ENCODE measurements at places on chromosomes 11 and 22. TPM values are rescaled to one million over a fixed set of nuclear protein-coding genes. Genes with fewer than 3 reads are reported as not detected.

DNA sequence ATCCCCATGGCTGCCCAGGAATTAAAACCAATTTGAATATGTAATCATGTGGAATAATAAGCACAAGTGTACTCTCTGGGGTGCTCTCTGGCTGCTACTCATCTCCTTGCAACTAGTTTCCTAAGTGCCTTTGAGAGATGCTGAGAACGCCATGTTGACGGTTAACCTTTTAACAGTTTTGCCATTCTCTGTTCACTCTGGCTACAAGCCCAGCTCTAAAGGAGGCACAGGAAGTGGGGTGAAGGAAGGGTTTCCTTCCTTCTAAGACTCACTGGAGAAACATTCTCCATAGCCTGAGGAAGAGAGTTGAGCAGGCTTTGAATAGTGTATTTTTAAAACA, 122.0 kb upstream of the ZC3H12C start:
- peaks cover 14% of the 10 kb centered on the region for H3K4me1 ChIP-seq
- H3K4me3 ChIP-seq = no peak overlapping the region
- H3K36me3 ChIP-seq = no peaks in the 10 kb centered on the region
- peak overlapping the region; percentile 40 for H3K27ac ChIP-seq

GRCh38 chr11:1221848-1222311, 986 bp upstream of the MUC5B start:
- H3K27me3 ChIP-seq = peaks cover 3% of the 10 kb centered on the region
- H3K4me3 ChIP-seq = no peak overlapping the region
- DNase-seq = peak; percentile 2

The USP2 gene
- total RNA-seq = 0.58 TPM

The PLA2G6 gene
- 57.3 TPM for total RNA-seq

- DNase-seq = no peak
- peak overlapping the region; percentile 90 for H3K27ac ChIP-seq
- H3K27me3 ChIP-seq = no peaks in the 10 kb centered on the region
- no peaks in the 10 kb centered on the region for H3K36me3 ChIP-seq
- H3K4me1 ChIP-seq = peaks cover 34% of the 10 kb centered on the region
- peak overlapping the region; percentile 83 for H3K4me3 ChIP-seq
These were observed 590 bp downstream of the COMMD9 start for GRCh38 chr11:36288442-36289225.

The MS4A12 gene
- not detected for total RNA-seq

- peaks cover 2% of the 10 kb centered on the region for H3K36me3 ChIP-seq
- no peak for DNase-seq
- no peak overlapping the region for H3K4me3 ChIP-seq
- H3K4me1 ChIP-seq = peaks cover 33% of the 10 kb centered on the region
These were observed 8.8 kb downstream of the PPM1F start for GRCh38 chr22:21943571-21944448.

The CDC45 gene
- total RNA-seq = 103 TPM

- no peak within 1 kb of the TSS for H3K4me3 ChIP-seq
- H3K4me1 ChIP-seq = no peaks in the 10 kb centered on the region
- peaks cover 4% of the 10 kb centered on the region for H3K27me3 ChIP-seq
- H3K27ac ChIP-seq = no peak within 1 kb of the TSS
These were observed at the start of gene LDHAL6A for GRCh38 chr11:18455686-18456372. Gene LDHAL6A, plus strand, starts transcription at chr11:18455856. Its CDS starts 825 bp downstream, at chr11:18456681.
